ENCODE measurements at places on chromosomes 16 and 17.

DNA sequence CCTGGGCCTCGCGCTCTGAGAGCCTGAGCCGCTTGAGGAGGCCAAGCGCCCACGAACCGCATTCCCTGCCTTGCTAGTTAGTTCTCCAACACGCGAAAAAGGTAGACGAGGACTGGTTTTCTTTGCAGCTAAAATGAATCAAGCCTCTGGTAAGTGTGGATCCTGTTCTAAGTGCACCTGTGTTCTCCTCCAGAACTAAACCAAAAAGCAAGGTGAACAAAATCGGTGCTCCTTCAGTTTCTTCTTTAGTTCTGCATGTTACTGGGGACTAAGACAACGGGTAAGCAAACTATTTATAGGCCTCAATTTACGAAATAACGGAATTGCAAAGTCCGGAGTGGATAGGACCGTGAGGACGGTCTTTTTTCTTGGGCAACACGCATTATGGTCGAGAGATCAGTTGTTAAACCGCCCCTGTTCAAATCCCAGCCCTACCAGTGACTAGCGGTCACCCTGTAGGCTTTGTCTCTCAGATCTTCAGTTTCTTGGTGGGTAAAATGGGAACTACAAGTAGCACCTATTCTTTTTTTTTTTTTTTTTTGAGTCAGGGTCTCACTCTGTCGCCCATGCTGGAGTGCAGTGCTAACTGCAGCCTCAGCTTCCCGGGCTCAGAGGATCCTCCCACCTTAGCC is 993 bp upstream of the ANKRD11 start:
- DNase-seq: no peak

- no peak for DNase-seq
Measured at GRCh38 chr17:37384560-37385149, 8.9 kb downstream of the C17orf78 start.

DNA sequence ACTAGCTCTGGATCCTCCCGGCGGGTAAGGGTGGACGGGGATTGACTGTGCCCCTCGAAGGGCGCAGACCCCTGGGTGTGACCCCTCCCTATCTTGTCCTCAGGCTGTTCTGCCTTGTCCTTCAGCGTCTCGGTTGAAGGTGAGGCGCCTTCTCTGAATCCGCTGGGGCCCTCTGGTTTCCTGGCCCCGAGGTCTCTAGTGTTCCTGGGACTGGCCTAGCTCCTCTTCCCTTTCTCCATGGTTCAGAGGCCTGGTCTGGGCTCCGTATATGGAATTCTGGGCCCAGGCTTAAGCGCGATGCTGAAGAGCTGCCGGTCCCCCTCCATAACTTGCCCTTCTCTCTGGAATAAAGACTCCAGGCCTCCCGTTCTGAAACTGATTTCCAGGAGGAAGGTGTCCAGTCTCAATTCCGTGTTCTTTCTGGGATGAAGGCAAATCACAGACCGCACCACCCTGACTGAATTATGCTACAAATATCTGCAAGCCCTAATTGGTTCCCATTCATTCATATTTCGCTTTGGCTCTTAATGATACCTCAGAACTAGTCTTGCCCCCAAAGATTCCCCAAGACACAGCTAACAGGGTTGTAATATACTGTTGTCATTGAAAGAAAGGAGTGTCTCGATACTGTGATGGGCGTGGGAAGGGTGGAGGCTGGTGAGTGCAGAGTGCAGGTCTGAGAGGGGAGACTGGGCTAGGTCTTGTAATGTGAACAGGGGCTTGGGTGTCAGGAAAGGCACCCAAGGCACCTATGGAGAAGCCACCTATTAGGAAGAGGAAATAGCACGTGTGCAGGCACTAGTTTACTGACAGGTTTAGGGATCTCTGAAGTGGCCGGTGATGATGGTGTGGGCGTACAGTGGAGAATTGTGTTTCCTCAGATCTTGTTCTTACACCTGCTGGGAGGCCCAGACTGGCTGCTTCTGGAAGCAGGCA is 851 bp downstream of the EDC4 start:
- DNase-seq: no peak

- no peak for DNase-seq
Measured at GRCh38 chr17:2778489-2778888, 17.7 kb upstream of the RAP1GAP2 start.

DNA sequence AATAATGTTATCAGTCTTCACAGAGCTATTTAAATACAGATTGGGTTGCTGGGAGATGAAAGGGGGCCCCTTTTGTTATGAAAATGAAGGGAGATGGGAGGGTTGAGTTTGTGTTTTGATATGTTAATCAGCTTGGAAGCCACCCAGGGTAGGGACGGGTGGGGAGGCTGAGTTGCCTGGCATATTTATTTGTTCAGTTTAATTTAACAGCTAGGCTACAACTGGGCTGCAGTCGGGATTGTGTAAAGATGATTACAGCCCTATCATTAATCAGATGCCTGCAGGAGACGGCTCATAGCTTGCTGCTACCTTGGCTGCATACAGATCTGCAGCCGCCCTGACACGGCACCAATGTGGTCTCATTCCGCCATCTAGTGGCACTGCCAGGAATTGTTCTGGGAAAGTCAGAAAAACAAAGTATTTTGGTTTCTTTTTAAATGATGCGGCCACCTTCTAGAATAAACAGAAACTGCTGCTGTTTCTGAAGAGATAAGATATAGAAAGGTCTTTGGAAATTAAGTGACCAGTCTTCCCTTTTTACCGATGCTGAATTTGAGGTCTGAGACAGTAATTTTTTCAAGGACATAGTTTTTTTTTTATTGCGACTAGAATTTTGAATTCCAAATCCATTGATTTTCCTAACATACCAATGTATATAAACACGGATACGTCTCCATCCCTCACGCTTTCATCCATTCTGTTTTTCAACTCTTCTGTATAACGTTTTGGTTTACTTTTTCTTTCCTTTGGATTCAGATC is 458.0 kb upstream of the ASIC2 start:
- DNase-seq: peak; percentile 42

GRCh38 chr16:57797526-57798266 is 4.6 kb downstream of the KIFC3 start:
- no peak for DNase-seq

GRCh38 chr17:82959990-82960418 is 119.4 kb upstream of the METRNL start:
- no peak for DNase-seq

- no peak for DNase-seq
Measured at GRCh38 chr17:49783071-49783715, 5.3 kb upstream of the KAT7 start.

DNA sequence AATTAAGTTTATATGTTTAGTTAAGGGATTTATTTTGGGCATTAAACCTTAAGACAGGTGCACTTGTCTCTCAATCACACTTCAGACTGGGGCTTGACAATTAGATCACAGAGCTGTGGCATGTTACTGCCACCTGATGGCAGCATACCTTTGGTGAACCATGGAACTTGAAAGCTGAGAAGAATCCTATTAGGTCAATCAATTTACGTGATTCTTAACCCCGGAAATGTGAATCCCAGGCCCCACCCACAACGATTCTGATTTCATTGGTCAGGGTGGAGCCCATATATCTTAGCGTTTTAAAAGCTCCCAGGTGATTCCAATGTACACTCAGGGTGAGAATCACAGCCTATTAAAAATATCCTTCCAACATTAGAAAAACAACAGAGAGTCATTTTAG is 91.0 kb downstream of the GSG1L start:
- peak; percentile 9 for DNase-seq

GRCh38 chr16:17798716-17799115 is 328.0 kb upstream of the XYLT1 start:
- DNase-seq: no peak

DNA sequence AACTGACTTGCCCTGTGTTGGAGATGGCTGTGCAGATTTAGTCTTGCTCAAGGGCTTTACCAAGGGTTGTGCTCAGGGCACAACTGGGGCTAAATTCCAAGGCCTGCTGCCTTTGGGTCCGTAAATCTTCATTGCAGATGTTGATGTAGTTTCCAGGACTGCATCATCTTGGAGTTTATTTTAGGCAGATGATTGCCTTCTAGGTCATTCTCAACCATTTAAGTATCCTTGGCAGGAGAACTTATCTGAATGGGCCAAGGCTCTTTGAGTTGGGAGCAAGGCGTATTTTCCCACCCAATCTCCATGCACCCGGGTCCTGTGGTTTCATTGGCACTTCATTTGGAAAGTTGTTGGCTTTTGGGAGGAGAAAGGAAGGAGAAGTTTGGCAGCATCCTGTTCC is 200.3 kb downstream of the MSI2 start:
- no peak for DNase-seq

DNA sequence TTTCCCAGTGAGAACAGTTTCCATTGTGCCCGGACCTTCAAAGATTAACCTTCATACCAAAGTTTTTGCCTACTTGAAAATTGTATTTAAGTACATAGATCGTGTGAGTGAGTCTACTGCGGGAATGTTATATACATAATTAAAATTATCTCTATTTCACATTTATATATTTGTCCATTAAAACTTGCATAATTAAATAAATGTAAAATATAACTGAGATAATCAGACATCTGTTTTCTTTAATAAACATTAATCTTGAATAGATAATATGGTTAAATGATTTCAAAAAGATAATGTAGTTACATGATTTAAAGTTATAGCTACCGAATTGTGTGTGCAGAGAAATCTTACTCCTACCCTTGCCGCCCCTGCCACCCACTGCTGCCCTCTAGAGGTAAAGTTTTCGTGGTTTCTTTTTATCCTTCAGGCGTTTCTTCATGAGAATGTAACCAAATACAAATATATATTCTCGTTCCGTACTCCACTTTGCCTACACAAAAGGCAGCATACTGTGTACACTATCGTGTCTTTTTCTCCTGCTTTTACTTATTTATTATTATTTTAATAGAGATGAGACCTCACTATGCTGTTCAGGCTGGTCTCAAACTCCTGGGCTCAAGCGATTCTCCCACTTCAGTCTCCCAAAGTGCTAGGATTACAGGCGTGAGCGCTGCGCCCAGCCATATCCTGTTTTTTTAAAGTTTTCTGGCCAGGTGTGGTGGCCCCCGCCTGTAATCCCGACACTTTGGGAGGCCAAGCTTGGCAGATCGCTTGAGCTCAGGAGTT is 35.6 kb downstream of the RPA1 start:
- peak; percentile 26 for DNase-seq

GRCh38 chr16:63323722-63324705 is 1287.8 kb upstream of the CDH8 start:
- no peak for DNase-seq

GRCh38 chr17:13909901-13910519 is 159.3 kb upstream of the COX10 start:
- DNase-seq: no peak

- no peak for DNase-seq
Measured at GRCh38 chr17:76088041-76088867, 9.3 kb downstream of the ZACN start.

- DNase-seq: no peak
Measured at GRCh38 chr17:81867991-81868673, 3.0 kb downstream of the ARHGDIA start.

DNA sequence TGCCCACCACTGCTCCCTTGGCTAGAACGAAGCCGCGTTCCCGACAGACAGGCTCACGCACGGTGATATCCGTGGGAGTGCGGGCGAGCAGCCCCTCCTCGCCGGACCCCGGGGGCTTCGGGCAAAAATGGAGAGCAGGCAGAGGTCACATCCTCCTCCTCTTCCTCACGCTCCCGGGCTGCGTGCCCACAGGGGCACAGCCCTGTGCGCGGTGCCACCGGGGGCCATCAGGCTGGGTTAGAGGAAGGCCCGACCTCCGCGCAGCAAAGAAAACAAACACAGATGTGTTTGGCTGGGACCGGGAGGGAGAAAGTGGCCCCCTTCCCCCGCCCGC is 519 bp upstream of the NTN1 start:
- DNase-seq: no peak

DNA sequence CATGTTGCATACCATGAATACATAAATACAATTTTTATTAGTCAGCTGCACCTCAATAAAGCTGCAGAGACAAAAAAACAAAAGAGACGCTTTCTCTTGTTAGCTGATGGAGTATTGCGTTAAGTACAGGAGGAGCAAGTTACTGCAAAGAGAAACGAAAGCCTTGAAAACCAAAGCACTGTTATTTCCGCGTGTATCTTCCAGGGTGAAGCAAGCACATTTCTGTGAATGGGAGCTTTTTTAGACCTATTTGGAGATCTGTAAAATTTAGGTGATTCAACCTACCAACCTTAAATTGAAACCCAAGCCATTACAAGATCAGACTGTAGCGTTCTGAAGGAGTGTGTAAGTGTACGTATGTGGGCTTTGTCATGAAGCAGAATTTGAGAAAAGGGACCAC is 390.4 kb downstream of the SOX9 start:
- DNase-seq: no peak

GRCh38 chr16:3656491-3657468 is 2.3 kb downstream of the DNASE1 start:
- peak; percentile 7 for DNase-seq

- no peak for DNase-seq
Measured at GRCh38 chr17:61408151-61409041, 8.8 kb downstream of the TBX2 start.

GRCh38 chr17:21361020-21361809 is 14.9 kb upstream of the KCNJ12 start:
- DNase-seq: no peak

DNA sequence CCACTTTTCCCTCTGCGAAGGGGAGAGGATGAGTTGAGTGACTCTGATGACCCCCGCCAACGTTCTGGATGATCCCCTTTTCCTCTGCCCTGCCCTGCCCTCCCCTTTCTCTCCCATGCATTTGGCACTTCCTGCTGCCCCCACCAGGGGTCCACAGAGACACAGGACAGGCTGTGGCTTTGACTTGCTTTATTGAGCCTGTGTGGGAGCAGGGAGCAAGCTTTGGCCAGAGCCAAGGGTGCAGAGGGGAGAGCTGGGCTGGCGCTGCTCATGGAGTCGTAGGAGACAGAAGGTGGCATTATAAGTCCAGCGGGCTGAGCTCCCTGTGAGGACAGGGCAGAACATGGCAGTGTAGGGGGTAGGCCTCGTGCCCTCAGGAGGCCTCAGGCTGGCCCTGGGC is 1.6 kb downstream of the PPY start:
- DNase-seq: no peak

DNA sequence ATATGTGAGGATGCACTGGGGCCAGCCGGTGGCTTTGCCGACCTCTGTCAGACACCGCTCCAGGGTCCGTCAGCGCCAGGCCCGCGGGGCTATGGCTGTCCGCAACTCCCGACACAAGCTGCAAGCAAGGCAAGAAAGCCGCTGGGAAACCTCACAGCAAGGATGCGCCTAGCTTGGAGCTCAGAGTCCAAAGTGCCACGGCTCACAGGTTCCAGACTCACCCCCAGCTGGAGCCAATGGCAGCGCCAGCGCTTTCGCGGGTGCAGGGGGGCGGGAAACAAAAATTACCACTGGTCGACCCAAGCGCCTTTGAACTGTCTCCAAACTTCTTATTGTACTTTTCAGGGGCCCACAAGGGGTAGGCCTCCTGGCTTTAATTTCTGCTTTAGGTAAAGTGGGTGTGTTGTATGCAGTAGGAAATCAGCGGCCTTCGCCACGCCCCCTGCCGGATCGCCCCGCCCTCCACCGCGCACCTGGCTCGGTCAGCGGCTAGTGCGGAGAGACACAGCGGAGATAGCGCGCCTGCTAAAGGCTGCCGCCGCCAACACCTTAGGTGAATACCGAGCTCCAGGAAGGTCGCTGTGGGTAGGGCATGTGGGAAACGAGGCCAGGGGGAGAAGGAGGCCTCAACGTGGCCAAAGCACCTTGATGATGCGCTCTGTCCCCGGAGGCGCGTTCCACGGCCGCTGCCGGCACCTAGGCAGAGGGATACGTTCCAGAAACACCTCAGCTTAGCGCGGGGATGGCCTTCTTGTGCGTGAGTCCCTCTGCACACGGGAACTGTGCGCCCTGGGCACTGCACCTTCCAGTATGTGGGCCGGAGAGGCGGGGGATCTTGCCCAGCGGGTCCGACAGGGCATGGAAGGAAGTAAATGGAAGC is 61.0 kb upstream of the RBL2 start:
- DNase-seq: peak; percentile 69
